Putamen (tissue), 1 donor: ENCODE measurements at places on chromosomes 1 and 21.

- no peak for DNase-seq
Observed at GRCh38 chr1:225937048-225937968, 3.7 kb downstream of the LEFTY2 start.

DNA sequence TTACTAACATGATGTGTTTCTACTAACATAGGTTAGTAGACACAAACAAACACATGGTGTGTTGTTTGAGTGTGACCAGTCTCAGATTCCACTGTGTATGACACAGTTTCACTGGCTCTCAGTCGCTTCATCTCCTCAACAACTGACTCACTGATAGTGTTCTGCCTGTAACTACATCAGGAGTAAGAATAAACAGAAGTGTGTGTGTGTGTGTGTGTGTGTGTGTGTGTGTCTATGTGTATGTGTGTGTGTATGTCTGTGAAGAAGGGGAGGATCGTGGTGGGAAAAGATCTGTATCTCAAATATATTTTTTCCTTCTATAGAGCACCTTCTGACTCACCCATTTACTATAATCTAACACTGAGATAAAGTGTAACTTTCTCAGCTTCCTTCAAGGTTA is 391.0 kb downstream of the PTPRC start:
- DNase-seq = no peak

DNA sequence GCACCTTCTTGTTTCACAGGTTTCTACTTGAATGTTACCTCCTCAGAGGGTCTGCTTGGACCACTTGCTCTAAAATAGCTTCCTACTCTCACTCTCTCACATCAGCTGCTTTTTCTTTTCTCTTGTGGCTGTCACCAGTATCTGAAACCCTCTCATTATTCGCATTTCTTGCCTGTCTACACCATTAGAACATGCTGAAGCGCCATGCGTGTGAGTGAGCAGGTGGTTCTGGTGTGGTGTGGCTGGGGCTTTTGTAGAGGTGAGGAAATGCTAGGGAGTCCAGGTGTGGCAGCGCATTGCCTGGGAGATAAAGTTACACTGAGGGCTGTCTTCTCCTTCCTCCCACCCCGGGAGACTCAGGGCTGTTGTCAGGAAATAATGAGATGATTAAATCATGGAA is 4.1 kb downstream of the ZNF362 start:
- DNase-seq = no peak

DNA sequence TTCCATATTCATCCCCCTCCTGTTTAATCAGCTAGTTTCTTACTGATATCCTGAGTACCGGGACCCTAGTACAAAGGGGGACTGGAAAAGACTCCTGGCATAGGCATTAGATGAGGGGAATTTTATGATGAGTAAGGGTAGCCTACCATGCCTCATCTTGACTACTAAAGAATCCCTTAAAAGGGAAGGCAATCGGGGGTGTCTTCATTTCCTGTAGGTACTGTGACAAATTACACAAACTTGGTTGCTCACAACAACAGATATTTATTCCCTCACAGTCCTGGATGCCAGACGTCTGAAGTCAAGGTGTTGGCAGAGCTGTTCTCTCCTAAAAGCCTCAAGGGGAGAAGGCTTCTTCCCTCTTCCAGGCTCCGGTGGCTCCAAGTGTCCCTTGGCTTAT is 28.9 kb upstream of the RUNX1 start:
- no peak for DNase-seq

- DNase-seq = no peak
Observed at GRCh38 chr1:11767922-11768704, 6.1 kb downstream of the C1orf167 start.

GRCh38 chr1:5394111-5394510 is 598.1 kb downstream of the NPHP4 start:
- no peak for DNase-seq

DNA sequence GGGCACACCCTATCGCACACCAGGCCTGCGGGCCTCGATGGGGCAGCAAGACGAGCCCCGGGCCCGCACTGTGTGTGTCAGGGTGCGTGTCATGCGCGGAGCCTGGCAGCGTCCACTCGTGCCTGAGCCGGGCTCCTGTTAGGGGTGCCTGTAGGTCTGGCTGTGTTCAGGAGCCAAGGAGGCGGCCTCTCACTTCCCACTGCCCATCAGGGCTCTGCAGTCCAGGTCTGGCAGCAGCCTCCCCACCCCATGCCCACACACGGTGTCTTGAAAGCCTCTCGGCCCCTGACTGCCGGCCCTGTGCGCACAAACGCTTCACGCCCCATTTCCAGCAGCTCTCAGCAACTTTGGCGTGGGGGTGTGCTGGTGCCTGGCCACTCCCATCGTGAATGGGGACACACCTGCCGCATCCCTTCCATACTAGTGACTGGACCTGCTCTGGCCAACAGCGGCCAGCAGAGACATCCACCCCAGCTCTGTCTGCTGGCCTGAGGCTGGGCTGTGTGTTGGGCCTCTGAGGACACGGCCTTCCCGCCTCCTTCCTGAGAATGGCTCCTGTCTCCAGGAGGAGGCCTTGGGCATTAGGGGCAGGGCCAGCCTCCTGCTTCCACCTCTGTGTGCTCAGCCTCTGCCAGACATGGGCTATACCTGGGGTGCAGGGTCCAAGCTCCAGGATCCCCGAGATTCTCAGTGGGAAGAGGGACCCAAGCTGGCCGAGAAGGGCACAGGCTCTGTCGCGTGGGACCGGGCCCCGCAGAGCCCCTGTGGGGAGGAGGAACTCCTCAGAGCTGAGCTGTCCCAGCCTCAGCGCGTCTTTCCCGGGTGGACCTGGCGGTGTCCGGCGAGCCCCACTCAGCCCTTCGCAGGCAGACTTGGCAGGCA is 41.8 kb upstream of the ACTRT2 start:
- DNase-seq = no peak

DNA sequence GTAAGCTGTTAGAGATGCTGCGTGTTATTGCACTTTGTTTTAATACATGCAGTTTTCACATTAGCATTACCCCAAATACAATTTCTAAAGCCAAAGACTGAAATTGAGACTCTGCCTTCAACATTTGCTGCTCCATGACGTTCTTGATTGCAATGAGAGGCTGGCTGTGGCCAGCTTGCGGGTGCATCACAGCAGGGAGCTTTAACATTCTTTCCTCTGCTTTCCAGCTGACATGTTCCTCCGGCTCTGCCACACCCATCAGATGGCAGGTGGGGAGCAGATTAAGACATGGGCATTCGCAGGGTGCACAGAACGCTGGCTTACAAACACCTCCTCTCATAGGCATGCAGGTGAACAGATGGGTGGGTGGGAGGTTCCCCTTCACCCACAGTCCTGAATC is 314.1 kb downstream of the DISC1 start:
- DNase-seq = no peak

GRCh38 chr1:162055062-162055461 is 14.4 kb upstream of the NOS1AP start:
- DNase-seq = no peak

DNA sequence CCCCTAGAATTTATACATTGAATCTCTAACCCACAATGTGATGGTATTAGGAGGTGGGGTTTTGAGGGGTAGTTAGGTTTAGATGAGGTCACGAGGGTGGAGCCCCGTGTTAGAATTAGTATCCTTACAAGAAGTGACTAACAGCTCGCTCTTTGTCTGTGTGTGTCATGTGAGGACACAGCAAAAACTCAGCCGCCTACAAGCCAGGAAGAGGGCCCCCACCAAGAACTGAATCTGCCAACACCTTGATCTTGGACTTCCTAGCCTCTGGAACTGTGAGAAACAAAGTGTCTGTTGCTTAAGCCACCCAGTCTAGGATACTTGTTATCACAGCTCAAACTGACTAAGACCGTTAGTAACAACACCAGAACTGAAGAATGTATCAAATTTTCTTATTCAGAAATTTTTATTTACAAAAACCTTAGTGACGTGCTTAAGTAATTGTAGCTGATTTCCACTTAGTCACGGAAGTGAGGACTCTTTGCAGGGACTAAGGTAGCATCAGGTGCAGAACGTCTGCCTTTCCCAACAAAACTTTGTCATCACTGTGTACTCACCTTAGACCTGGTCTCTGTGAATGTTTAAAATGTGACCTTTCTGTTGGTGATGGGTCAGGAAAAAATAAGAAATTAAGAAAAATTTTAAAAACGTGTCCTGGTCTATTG is 24.5 kb upstream of the LRRC8C start:
- no peak for DNase-seq

GRCh38 chr1:47686731-47687630 is 249.1 kb downstream of the FOXD2 start:
- no peak for DNase-seq

DNA sequence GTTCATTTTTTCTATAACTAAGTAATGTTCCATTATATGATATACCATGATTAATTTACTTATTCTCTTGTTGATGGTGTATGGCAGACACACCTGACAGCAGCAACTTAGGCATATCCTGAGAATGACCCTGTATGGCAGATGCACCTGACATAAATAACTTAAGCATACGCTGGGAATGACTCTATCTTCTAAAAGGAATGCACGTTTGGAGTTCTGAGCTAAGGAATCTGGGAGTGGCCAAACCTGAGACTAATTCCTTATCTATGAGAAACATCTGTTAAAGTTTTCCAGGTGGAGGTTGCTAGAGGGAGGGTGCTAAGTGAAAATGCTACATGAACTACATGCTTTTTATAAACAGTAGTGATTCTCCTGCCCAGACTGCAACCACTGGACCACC is 96.7 kb upstream of the RGS18 start:
- no peak for DNase-seq
